ENCODE measurements at places on chromosomes 4 and X. TPM values are rescaled to one million over a fixed set of nuclear protein-coding genes. Genes with fewer than 3 reads are reported as not detected.
A peak's percentile ranks its signal among the peaks of the same experiment; 100 is the strongest.

GRCh38 chr4:160510928-160511327 is 1408.0 kb downstream of the RAPGEF2 start:
- DNase-seq = no peak
- H3K4me3 ChIP-seq = no peak overlapping the region
- H3K36me3 ChIP-seq = no peaks in the 10 kb centered on the region
- no peak overlapping the region for H3K27ac ChIP-seq

DNA sequence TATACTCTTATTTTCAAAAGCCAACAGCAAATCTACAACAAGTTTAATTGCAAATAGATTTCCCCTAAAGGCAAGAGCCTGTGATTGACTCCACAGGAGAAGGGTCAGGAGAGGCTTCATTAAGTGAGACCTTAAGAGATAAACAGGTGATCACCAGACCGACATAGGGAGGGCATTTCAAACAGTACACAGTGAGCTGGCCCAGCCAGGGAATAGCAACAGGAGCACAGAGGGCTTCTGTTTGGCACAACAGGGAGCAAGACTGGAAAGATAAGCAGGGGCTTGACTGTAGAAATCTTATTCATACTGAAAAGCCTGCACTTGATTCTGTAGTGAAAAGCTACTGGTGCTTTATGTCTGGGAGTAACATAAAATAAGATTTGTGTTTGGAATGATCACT is 3.9 kb downstream of the RUFY3 start:
- no peak overlapping the region for H3K27ac ChIP-seq
- H3K4me3 ChIP-seq = no peak overlapping the region
- H3K4me1 ChIP-seq = peaks cover 7% of the 10 kb centered on the region
- no peaks in the 10 kb centered on the region for H3K27me3 ChIP-seq

The HERC3 gene
- 36.7 TPM for polyA plus RNA-seq

DNA sequence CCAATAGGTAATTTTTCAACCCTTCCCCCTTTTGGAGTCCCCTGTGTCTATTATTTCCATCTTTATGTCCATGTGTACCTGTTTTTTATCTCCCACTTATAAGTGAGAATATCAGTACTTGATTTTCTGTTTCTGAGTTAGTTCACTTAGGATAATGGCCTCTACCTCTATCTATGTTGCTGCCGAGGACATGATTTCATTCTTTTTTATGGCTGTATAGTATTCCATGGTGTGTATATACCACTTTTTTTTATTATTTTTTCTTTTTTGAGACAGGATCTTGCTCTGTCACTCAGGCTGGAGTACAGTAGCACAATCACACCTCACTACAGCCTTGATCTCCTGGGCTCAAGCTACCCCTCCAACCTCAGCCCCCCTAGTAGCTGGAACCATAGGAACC is 47.6 kb downstream of the FUNDC1 start:
- no peak overlapping the region for H3K27ac ChIP-seq
- no peak overlapping the region for H3K4me3 ChIP-seq
- H3K4me1 ChIP-seq = no peaks in the 10 kb centered on the region
- DNase-seq = no peak
- peaks cover 2% of the 10 kb centered on the region for H3K27me3 ChIP-seq

DNA sequence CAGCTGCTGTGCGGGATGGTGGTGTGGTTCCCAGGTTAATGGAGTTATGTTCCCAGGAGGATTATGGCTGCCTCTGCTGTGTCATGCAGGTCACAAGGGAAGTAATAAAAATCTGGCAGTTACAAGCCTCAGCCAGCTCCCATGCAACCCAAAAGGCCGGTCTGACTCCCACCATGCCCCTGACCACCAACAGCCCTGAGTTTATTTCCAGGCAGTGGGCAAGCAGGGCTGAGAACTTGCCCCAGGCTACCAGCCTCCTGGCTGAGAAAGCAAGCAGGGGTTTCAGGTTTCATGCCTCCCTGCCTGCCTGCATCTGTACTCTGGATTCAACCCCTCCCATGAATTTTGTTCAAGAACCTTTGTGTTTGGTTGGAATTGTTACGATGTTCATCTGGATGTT is 732.7 kb upstream of the POU3F4 start:
- no peak overlapping the region for H3K27ac ChIP-seq
- H3K4me3 ChIP-seq = no peak overlapping the region
- DNase-seq = no peak
- no peaks in the 10 kb centered on the region for H3K36me3 ChIP-seq

DNA sequence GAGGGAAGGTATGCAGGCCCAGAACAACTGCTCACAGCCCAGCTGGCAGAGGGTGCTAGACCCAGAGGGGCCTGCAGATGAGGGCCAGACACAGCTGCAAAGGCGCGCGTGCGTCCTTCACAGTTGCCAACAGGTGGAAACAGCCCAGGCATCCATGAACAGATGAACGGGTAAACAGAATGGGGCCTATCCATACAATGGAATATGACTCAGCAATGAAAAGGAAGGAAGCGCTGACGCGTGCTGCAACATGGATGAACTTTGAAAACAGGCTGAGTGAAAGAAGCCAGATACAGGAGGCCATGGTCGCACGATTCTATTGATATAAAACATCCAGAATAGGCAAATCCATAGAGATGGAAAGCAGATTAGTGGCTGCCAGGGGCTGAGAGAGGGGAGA is 83.1 kb upstream of the DDX3X start:
- H3K36me3 ChIP-seq = no peaks in the 10 kb centered on the region
- DNase-seq = no peak
- H3K27ac ChIP-seq = no peak overlapping the region
- H3K27me3 ChIP-seq = no peaks in the 10 kb centered on the region

- H3K27ac ChIP-seq = no peak overlapping the region
- H3K27me3 ChIP-seq = no peaks in the 10 kb centered on the region
- H3K4me1 ChIP-seq = no peaks in the 10 kb centered on the region
- no peak overlapping the region for H3K4me3 ChIP-seq
- H3K36me3 ChIP-seq = no peaks in the 10 kb centered on the region
Measured at GRCh38 chr4:171928336-171928735, 115.1 kb downstream of the GALNTL6 start.

DNA sequence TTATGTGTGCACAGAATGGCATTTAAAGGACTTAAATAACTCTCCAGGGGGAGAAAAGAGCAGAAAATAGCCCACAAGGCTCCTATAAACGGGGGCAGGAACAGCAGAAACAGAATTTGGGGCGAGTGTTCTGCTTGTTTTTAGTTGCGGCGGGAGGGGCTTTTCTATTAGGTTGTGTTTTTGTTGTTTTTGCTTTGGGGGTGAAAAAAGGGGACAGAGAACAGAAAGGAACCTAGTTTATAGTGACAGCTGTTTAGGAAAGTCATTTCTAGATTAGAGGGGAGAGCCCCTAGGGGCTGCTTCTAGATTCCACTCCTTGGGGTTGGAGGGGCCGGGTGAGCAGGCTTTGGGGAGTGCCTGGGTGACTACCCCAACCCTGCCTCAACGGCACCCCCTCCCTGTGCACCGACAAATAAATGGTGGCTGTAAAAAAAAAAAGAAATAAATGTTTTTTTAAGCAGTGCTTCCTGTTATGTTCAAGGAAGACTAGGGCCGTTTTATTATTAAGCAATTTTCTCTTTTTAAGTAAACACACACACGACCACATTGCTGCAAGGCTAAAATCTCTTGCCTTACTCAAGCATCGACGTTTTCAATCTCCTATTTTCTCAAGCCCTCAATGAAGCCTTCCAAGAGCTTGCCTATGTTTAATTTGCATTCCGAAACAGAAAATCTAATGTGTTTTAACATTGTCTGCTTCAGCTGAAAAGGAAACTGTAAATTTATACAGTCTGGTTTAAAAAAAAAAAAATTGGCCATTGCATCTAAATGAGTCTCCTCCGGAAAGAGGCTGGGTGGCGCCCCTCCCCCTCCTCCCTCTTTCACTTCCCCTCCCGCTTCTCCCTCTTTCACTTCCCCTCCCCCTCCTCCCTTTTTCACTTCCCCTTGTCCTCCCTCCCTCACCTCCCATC is 123.3 kb upstream of the TBL1X start:
- peak overlapping the region; percentile 75 for H3K4me3 ChIP-seq
- H3K27me3 ChIP-seq = no peaks in the 10 kb centered on the region
- H3K27ac ChIP-seq = peak overlapping the region; percentile 93
- peak; percentile 86 for DNase-seq

GRCh38 chrX:13001097-13001496 is 26.2 kb downstream of the TMSB4X start:
- H3K27me3 ChIP-seq = peaks cover 22% of the 10 kb centered on the region
- H3K27ac ChIP-seq = peak overlapping the region; percentile 78
- no peaks in the 10 kb centered on the region for H3K36me3 ChIP-seq
- H3K4me1 ChIP-seq = peaks cover 73% of the 10 kb centered on the region
- no peak for DNase-seq

The ZCCHC12 gene
- not detected for polyA plus RNA-seq

Data from CD14-positive monocyte (primary cell).